GM12865 (cell line): ENCODE measurements at places on chromosomes 7 and 10.

- DNase-seq: no peak
Measured at GRCh38 chr10:58372607-58373441, 12.4 kb upstream of the TFAM start.

DNA sequence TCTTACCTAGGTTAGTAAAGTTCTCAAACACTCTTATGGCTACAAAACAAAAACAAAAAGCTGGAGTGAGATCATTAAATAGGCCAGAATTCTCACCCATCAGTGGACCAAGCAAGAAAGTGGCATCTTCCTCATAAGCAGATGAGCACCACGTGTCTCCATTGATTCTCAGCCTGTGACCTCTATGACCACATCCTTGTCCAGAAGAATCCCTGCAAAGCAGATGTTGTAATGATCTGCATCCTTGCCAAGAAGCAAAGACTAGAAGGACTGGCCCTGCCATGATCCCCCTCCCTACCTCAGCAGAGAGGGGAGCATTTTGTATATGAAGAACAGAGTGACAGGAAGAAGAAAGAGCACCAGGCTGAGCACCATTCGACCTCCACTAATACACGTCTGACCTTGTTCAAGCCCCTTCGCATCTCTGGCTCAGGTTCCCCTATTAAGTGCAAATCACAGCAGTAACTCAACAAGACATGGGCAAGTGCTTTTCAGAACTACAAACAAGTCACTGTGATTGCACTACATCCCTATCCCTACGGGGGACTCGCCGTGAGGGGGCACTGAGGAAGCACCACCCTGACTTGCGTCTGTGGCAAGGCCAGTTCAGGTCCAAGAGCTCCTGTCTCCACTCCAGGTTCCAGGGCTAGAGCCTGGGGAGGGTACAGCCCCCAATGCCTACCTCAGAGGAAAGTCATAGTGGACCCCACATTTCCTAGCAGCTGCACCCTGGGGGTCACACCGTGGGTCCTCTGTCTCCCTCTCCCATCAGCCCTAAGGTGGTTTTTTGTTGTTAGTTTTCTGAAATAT lies 22.2 kb upstream of the RASSF4 start:
- no peak for DNase-seq

- peak; percentile 70 for DNase-seq
Measured at GRCh38 chr7:24898691-24899090, 81.3 kb downstream of the OSBPL3 start.

DNA sequence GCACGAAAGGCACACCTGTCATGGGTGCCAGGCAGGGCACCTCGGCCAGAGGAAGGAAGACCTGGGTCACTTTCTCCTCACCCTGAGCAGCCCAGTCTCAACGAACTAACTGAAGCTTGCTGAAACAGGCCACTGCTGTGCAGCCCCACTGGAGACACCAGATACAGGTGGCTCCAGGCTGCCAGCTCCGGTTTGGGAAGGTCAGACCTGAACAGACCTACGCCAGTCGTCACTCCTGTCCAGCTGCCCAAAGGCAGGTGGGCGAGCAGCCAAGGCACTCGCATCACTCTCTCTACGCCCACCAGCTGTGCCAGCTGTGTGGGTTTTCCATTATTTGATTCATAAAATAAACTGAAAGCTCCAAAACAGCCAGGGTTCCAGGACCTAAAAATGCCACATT lies 256.1 kb downstream of the ZMYND11 start:
- no peak for DNase-seq

GRCh38 chr10:48779546-48780152 lies 95.0 kb downstream of the WDFY4 start:
- no peak for DNase-seq

- DNase-seq: peak; percentile 27
Measured at GRCh38 chr10:103493362-103493915, at the start of gene NEURL1. TSS of gene NEURL1 (plus strand) at chr10:103493705. CDS start at chr10:103494388, 683 bp downstream.

- DNase-seq: no peak
Measured at GRCh38 chr7:11707606-11708193, 124.3 kb downstream of the THSD7A start.

DNA sequence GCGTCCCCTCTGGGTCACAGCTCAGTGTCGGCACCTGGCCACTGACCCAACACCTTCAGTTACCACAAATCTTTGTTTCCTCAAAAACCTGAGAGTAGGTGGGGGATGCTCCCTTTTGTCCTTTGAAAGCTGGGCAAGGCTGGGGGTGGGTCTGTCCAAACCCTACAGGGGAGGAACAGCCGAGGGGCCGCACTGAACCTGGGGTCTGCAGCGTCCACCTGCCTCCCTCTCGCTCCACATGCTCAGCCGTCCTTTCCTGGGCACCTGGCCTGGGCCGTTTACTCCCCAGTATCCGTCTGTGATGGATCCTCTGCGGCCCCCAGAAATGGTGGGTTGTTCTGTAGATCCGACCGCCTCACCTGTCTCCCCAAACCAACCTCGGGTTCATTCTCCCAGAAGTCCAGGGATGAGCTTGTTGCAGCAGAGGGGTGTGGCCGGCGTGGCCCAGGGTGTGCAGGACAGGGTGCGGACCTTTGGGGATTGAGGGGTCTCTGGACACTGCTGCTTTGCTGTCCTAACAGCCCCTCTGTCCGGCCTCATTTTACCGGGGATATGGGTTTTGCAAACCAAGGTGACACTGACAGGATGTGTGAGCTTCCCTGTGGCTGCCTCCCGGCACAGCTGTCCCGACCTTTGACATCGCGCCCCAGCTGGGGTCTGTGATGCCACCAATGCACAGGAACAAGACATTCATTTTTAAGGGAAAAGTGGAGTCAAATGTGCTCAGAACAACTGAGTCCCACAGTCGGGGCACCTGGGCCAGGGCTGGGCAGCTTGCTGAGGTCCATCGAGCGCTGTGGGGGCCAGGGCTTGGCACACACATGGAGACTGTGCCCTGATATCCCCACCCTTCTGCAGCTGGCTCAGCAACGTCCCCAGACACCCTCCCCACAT lies 115.9 kb downstream of the VIPR2 start:
- no peak for DNase-seq

GRCh38 chr10:122328676-122329075 lies 45.8 kb upstream of the PLEKHA1 start:
- DNase-seq: no peak

DNA sequence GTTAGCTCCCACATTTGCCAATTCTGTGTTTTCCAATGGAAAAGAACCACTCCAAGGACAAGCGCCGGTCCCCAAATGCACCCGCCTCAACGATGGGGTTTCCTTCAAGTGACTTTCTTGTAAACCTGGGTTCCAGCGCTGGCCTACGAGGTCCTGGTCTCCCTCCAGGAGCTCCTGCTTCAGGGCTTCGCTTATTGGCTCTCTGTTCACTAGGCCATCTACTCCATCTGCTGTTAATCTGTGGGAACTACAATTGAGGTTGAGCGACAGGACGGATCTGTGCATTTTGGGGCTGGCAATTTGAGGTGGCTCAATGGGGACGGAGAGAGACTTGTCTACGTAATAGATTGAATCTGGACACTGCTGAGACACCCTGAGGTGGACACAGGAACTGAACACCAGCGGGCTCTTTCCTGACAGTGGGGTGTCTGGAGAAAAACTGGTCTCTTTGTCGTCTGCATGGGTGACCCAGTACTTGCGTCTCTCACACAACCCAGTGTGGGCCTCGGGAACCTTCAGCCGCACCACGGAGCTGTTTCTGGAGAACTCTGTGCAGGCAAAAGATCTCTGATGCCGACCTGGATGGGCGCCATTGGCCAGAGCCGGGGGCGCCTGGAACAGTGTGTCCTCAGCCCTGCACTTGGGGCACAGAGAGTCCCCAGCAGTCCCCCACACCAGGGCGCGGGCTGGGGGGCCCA lies 115.9 kb upstream of the ADAM12 start:
- DNase-seq: peak; percentile 36

DNA sequence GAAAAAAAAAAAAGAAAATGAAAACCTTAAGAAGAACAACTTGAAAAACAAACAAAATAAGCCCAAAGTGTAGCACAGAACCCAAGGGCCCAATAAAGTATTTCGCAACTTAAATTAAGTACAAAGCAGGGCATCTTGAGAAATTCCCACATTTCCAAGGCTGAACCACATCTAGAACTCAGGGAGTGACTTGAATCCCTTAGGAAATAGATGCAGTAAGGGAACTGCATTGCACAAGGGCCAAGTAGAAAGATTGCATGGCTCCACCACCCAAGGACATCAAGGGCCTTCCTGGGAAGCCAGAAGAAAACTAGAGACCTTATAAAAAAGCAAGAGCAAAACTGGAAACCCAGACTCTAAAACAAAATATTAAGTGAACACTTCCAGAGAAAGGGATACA lies 352.7 kb downstream of the CXCL12 start:
- DNase-seq: no peak

DNA sequence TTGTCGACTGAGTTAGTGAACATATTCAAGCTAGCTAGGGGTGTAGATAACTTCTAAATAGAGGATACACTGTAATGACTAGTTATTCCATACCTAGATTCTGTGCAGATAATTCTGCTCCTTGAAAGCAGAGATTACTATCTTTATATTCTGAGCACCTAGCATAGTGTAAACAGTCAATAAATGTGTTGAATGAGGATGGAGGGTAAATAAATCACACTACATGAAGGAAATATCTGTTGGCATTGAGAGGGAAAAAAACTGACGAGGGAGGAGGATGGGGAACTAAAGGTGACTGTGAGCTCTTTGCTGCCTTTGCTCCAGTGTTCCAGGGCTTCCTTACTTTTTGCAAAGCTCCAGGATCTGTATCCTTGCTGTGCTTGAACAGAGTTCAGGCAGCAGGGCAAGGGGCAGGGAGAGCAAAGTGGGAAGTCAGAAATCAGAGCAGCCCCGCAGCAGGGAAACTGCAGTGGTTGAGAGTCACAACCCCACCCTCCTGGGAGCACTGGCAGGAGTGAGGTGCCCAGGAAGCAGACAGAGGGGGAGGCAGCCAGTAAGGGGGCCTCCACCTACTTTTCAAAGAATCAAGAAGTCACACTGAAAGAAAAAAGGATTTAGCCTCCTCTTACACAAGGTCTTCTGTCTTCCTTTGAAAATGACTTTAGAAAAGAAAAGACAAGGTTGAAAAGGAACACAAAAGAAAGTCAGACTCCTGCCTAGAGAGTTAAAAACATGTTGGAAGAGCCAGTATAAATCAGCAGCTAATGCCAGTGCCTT lies 71.8 kb upstream of the LRRN3 start:
- no peak for DNase-seq

- no peak for DNase-seq
Measured at GRCh38 chr7:45328403-45328981, 170.9 kb downstream of the RAMP3 start.

GRCh38 chr7:122518488-122518887 lies 180.4 kb downstream of the RNF133 start:
- DNase-seq: peak; percentile 2

DNA sequence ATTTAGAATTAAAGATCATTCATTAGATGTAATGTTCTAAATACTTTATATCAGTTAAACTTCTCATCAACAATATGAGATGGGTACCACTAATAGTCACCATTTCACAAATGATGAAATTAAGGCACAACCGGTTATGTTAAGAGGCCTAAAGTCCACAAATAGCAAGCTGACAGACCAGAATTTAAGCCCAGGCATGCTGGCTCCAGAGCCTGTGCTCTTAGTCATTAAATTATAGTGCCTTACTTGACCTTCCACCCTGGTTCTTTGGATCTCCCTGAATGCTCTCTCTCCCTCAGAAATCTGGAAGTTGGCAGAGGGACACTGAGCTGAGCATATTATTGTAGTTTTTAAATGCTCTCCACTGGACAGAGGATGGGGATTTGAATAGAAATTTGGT lies 3.6 kb downstream of the LIPN start:
- DNase-seq: no peak

DNA sequence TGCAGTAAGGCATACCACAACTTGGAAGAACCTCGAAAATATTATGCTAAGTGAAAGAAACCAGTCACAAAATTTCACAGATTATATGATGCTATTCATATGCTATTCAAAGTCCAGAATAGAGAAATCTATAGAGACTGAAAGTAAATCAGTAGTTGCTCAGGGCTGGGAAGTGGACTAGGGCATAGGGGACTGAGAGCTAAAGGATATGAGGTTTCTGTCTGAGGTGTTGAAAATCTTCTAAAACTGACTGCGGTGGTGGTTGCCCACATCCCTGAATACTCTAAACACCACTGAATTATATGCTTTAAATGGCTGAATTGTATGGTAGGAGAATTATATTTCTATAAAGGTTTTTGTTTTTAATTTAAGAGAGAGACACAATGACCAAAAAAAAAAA lies 161.3 kb downstream of the ELAPOR2 start:
- DNase-seq: no peak

DNA sequence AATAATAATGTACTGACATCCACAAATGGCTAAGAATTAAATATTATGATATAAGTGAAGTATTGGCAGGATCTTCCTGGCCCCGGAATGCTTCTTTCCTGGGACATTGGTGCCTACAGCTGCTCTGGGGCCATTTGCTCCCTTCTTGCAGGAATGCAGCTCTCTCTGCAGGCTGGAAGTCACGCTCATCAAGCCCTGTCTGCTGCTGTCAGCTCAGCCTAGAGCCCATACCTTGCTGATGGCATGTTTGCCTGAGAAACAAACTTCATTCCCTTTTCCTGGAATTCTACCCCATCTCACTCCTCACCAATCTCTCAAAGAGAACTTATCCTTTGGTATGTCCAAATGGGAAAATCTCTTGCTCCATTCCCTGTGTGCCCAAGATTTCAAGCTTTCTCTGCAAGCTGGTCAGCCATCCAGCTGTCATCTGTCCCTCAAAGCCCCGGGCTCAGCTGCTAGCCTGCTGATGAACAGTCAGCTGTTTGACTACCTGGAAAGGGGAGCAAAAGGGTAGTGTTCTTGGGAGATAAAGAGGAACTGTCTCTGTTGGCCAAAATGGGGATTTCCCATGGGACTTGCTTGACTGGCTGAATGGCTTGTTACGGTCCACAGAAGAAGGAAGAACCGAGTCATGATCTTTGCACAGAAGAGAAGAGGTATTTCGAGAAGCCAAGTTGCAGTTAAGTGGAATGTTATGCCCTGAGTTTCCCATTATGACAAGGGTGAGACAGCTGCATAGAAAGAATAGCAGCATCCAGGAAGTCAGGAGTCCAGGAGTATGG lies 12.0 kb upstream of the RASSF4 start:
- DNase-seq: peak; percentile 85
